ENCODE measurements at places on chromosomes 16 and 17.
A peak's percentile ranks its signal among the peaks of the same experiment; 100 is the strongest.

DNA sequence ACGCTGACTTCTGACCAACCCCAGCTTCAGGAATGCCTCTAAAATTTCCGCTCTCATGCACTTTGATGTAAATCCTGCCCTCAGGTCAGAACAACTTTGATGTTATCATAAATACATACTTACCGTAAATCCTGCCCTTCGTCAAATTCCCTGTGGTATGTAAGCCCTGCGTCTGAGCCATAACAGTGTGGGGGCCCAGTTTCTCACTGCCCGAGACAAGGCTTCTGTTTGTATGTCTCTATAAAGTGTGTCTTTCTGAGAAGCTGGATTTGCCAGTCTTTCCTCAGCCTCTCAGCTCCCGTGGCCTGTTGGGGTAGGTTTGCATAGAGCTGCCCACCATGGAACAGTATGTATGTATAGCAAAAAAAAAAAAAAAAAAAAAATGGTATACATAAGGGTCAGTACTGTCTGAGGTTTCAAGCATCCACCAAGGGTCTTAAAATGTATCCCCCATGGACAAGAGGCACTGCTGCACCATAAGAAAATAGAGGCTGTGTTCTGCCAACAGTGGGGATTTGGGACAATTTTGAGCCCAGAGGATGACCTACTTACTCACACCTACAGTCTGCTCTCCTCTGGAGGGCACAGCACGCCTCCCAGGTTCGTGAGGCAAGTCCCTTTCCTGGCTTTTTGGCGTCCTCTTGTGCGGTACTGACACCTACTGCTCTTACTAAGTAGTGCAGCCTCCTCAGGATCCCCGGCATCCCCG is 17.5 kb downstream of the PRMT7 start:
- peak; percentile 50 for DNase-seq

DNA sequence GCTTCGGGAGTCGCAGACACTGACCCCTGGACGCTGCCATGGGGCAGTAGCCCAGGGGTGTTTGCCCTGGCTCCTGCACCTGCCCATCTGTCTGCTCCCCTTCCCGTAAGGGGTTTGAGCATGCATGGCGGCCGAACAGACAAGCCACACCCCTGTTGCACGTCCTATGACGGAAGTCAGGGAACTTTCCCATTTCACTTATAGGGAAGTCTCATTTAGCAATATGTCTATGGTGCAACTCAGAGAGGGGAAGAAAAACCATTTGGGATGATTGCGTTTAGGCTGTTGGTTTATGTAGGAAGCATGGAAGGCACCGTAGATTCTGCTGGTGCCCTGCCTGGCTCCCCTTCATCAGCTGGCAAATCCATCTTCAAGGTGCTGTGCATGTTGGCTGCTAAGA is 112.5 kb downstream of the HAPSTR1 start:
- DNase-seq = no peak

- DNase-seq = no peak
Observed at GRCh38 chr17:1074886-1075605, 78.1 kb downstream of the TIMM22 start.

- no peak for DNase-seq
Observed at GRCh38 chr16:79162977-79163376, 437.6 kb downstream of the MAF start.

All from NCI-H187 (cell line).